ENCODE measurements at places on chromosomes 16 and 17.

- DNase-seq, result no peak
Measured at GRCh38 chr17:65402513-65403496, 158.6 kb downstream of the AXIN2 start.

GRCh38 chr17:77723909-77724875 lies 234.3 kb upstream of the TNRC6C start:
- DNase-seq, result no peak

GRCh38 chr17:59790910-59791309 lies 83.5 kb downstream of the VMP1 start:
- DNase-seq, result no peak

DNA sequence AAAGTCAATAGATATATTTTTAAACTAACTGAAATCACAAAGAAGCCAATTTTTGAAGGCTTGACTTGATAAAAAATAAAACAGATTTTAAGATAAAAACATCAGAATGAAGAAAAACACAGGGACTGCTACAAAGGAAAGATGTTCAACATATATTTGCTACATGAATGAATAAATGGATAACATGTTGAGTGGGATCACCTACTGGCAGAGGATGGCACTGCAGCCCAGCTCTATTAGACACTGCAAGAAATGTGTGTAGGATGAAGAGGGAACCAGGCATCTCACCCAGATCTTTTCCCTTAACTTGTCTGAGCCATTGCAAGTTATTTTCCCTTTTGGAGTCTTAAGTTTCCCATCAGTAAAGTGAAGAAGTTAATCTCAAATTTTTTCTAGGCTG lies 4.2 kb downstream of the AIPL1 start:
- DNase-seq, result no peak

GRCh38 chr16:12674071-12674470 lies 129.6 kb downstream of the CPPED1 start:
- no peak for DNase-seq

- DNase-seq, result no peak
Measured at GRCh38 chr17:82817947-82818346, 21.9 kb downstream of the ZNF750 start.

GRCh38 chr16:1560866-1561265 lies 27.4 kb downstream of the TMEM204 start:
- DNase-seq, result no peak

DNA sequence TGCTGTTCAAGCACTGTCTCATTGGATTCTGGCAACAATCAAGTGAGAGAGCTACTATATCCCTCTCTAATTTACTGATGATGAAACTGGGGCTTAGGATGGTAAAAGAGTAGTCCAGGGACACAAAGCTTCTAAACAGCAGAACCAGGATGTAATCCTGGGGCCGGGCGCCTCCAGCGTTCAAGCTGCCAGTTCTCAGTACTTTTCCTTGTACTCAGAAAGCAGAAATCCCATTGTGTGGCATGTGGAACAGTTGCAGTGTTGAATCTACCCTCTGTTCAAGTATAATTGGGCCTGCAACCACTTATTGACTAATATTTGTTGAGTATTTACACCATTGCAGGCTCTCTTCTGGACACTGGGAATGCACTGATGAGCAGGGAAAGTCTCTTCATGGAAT lies 14.5 kb upstream of the CDH13 start:
- no peak for DNase-seq

- DNase-seq, result no peak
Measured at GRCh38 chr17:81230043-81230820, 7.5 kb upstream of the CEP131 start.

DNA sequence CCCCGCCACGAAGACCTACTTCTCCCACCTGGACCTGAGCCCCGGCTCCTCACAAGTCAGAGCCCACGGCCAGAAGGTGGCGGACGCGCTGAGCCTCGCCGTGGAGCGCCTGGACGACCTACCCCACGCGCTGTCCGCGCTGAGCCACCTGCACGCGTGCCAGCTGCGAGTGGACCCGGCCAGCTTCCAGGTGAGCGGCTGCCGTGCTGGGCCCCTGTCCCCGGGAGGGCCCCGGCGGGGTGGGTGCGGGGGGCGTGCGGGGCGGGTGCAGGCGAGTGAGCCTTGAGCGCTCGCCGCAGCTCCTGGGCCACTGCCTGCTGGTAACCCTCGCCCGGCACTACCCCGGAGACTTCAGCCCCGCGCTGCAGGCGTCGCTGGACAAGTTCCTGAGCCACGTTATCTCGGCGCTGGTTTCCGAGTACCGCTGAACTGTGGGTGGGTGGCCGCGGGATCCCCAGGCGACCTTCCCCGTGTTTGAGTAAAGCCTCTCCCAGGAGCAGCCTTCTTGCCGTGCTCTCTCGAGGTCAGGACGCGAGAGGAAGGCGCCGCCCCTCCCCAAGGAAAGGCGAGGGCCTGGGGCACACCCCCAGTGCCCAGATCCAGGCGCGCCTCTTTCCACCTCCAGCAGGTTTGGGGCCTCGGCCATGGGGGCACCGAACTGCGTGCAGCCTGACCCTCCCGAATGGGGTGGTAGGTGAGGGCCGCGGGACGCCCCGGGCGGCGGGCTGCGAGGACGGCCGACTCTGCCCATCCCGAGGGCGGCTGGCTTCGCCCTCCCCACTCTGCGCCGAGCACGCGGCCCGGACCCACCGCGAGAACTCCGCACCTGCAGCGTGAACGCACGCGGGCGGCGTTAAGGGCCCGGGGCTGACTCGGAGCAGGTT lies 664 bp downstream of the HBQ1 start:
- no peak for DNase-seq

- DNase-seq, result no peak
Measured at GRCh38 chr16:21088646-21089538, 61.8 kb downstream of the DNAH3 start.

GRCh38 chr16:8729779-8730334 lies 55.4 kb downstream of the ABAT start:
- DNase-seq, result no peak

GRCh38 chr17:7548585-7549400 lies at the start of gene TNFSF12:
Gene TNFSF12, plus strand, starts transcription at chr17:7549058. Its CDS starts 96 bp downstream, at chr17:7549154.
- DNase-seq, result no peak

GRCh38 chr16:57807252-57807967 lies 5.1 kb upstream of the KIFC3 start:
- no peak for DNase-seq

DNA sequence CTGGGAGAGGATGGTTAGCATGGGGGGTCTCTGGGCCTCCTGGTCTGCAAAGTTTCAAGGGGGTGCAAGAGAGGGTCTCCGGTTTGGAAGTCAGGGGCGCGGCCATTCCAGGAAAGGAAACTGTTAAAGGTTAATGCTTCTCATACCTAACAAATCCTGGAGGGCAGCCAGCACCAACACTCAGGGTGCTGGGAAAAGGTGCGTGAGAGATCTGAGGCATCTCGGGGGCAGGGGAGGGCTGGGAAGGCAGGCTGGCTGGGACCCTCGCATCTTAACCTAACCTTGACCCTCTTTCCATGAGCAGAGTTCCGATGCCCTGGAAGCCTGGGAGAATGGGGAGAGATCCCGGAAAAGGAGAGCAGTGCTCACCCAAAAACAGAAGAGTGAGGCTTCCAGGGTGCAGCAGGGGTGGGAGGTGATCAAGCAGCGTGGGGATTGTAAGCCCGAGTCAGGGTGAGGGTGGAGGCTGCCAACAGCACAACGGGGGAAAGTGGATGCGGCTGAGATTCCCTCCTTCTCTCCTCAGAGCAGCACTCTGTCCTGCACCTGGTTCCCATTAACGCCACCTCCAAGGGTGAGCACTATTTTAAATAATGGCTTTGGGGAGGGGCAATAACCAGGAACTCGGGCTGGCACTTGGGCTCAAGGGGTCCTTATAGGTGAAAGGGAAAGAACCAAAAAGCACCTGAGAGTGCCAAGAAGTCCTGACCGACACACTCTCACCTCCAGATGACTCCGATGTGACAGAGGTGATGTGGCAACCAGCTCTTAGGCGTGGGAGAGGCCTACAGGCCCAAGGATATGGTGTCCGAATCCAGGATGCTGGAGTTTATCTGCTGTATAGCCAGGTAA lies 996 bp downstream of the TNFSF13 start:
- no peak for DNase-seq

DNA sequence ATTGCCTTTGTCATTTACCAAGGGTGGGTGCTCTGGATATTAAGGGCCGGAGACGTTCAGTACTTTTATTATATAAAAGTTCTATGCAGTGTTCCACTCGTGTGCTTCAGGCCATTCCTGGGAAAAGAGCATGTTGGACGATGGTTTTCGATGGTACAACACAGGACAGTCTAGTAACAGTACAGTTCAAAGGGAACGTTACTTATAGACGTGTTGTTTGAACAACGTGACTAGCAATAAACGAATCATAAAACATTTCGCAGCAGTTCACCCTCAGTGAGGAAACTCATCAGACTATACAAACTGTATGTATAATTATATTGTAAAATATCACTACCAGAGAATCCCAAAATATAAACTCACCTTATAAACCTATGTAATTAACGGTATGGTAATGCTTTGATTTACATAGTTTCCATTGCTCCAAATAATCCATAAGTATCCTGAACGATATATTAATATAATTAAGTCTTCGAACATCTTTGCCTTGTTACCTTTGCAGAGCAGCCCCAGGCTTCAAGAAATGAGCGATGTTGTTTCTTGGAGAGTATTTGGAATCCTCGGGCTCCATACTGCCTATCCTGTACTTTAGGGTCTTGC lies 589 bp downstream of the NMT1 start:
- no peak for DNase-seq

GRCh38 chr17:17842111-17842876 lies 5.5 kb upstream of the SREBF1 start:
- no peak for DNase-seq

- DNase-seq, result no peak
Measured at GRCh38 chr16:31870809-31871208, 2.8 kb upstream of the ZNF267 start.

DNA sequence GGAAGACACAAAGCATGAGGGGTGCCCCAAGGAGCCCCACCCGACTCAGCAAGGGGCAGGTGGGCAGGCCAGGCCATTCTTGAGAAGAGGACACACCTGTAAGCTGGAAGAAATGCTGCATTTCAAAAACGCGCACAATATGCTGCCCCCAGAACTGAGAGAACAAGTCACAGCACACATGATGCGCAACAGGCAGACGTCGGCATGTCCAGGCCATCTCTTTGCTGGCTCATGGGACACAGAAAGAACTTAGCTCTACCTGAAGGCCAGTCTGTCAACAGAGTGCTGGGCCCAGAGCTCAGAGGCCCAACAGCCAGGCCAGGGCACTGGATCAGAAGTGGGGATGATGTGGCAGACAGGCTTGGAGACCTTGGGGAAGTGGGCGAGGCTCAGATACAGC lies 18.0 kb downstream of the KIFC3 start:
- no peak for DNase-seq

Data from AG09309 (cell line).